Esophagus mucosa (tissue), 1 donor: ENCODE measurements at places on chromosomes 7 and 10. TPM values are rescaled to one million over a fixed set of nuclear protein-coding genes. Genes with fewer than 3 reads are reported as not detected.

GRCh38 chr10:114374053-114374791 is 30.1 kb downstream of the AFAP1L2 start:
- ATAC-seq: no peak

GRCh38 chr10:60661637-60662036 is 116.6 kb upstream of the CDK1 start:
- peak; percentile 55 for ATAC-seq

The GPC2 gene
- total RNA-seq: 0.20 TPM

DNA sequence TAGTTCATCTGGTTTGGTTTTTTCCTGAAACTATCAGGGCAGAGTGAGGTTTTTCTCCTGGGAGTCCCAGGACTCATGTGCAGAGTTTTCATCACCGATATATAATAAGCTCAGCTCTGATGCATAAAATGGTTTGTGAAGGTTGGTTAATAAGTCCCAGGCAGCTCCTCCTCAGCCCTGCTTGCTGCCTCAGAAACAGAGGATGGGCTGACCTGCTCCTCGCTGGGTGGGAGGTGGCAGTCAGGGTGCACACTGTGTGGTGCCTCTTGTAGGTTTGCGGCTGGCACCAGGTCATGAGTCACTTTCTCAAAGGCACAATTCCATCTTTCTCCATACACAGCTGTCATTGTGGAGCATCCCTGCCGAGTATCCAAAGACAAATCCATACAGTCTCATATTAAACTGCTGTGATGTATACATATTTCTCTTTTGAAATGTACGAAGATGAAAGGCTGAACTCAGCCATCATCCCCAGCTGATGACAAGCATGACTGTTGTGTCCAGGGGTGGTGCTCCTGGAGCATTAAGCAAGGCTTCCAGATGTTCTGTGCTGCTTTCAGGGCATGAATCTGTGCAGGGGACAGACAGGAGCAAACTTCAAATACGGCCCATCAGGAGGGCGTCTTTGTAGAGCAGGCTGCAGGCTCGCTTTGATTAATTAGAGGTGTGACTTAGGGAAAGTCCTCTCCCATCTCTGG is 125.7 kb upstream of the NPS start:
- no peak for ATAC-seq

DNA sequence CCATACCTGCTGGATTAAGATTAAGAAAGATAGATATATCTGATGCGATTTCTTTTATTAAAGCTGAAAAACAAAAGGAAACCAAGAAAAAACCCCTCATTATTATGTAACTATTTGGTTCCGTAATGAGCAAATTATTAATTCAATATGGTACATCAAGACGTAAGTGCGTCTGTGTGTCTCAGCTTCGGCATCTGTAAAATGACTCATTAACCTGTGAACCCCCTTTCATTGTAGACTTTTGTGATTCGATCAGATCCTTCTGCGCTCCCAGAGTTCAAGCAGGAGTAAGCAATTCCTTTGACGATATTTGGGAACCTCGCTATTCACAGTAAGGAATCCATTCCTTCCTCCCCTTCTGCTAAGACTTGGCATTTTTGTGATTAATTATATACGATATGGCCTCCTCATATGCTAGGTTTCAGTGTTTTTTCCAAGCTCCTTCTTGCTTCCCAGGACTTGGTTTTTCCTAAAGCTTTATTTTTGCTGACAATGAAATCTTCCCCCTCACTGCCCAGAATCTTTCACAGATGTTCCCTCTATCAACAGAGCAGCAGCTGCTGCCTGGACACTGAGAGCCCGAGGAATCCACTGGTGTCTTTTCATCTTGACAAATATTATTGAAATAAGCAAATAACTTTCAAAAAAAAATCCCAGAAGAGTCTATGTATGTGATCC is 171.7 kb upstream of the CELF2 start:
- no peak for ATAC-seq

DNA sequence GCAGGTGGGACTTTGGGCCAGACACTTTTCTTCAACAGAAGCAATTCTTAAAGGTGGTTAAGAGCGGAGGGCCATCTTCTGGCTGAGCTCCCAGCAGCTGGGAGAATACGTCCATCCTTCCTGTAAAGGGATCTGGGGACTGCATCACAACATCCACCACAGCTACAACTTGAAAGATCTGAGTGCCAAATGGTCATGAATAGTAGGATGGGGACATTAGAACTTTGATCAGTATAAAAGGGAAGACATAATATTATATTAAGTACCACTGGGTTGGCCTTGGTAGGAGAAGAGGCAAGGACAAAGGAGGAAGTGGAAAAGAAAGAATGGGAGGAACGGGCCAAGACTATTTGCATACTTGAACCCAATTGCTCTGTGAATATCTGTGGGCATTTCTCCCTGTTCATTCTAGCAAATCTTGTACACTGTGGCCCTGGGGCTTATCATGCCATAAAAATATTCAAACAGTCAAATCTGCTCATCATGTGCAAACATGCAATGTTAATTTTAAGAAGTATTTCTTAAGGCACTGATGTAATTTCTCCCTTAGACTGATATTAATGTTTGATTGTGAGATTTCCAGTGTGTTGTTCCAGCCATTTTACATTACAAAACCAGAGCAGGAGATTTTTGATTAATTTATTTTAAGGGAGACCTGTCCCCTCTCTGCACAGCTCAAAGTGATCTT is 65.5 kb upstream of the CREB5 start:
- ATAC-seq: peak; percentile 20

- no peak for ATAC-seq
These were observed 55.1 kb upstream of the ADRB1 start for GRCh38 chr10:113988535-113988934.

- no peak for ATAC-seq
These were observed 123.9 kb upstream of the FRMD4A start for GRCh38 chr10:14454629-14455028.

DNA sequence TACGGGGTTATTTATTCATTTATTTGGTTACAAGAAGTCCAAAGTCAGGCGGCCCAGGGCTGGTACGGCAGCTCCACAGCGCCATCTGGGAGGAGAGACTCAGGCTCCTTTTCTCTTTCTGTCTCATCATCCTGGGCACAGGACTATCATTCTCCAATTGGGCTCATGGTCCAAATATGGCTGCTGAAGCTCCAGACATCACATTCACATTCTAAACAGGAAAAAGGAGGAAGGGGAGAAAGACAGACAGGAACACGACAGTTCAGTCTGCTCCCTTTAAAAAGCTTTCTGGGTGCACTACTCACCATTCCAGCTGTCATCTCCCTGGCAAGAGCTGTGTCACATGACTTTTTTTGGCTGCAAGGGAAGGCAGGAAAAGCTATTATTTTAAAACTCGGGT is 74.4 kb upstream of the PDZD8 start:
- ATAC-seq: no peak

The UPK3B gene
- total RNA-seq: 9.6 TPM

The IRF5 gene
- total RNA-seq: 15.7 TPM

GRCh38 chr10:100970076-100970913 is 991 bp downstream of the SEMA4G start:
- ATAC-seq: peak; percentile 14

DNA sequence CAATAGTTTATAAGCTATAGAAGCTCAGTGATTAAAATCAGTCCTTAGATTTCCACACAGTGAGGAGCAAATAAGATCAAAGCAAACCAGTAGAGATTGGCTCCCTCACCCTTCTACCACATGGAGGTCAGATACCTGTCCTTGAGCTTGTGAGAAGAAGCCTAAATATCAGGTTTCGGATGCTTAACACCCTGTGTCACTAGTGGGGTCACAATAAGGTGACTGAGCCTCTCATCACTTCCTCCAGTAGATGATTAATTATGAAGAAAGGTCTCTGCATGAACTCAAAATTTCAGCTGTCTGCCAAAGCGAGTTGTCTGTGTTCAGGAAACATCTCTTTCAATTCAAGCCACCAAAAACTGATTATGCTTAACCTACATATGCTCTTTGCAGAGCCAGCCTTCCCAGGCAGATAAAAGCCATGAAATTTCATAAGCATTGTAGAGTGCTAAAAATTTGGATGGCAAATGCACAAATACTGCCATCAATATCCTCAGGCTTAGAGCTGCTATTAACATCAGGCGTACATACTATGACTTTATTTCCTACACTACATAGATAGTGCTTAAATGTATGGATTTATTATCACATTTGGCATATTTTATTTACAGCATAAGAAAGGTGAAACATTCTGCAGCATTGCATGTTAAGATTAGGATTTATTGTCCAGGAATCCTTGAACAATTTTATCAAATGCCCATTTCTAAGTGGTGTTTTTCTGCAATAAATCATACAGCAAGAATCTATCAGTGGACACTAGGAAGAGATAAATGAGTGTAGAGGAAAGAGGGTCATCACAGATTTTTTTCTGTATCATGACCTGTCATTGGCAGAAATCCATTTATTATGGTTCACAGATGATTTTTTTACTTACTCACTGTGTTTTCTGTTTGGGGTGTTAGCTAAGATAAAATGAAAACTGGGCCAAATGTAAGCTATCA is 285.1 kb upstream of the SP8 start:
- no peak for ATAC-seq

GRCh38 chr10:119543814-119544642 is 1.5 kb upstream of the RGS10 start:
- ATAC-seq: no peak

The PLXDC2 gene
- total RNA-seq: 24.3 TPM

DNA sequence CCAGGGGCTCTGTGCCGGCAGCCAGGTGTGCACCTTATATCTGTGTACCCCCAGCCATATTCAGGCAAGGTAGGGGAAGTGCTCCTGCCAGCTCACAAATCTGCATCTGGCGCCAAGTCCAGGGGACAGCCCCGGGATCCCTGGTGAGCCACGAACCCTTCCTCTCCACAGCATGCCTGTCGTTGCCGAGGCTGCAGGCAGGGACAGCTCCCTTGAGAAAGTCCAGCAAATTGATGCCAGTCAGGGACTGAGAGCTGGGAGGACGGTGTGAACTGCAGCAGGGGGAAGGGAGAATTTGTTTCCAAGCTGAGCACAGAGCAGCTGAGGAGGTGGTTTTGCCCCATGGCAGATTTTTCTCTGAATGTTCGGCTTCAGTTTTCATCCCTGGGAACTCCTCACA is 919 bp downstream of the PLA2G12B start:
- no peak for ATAC-seq

DNA sequence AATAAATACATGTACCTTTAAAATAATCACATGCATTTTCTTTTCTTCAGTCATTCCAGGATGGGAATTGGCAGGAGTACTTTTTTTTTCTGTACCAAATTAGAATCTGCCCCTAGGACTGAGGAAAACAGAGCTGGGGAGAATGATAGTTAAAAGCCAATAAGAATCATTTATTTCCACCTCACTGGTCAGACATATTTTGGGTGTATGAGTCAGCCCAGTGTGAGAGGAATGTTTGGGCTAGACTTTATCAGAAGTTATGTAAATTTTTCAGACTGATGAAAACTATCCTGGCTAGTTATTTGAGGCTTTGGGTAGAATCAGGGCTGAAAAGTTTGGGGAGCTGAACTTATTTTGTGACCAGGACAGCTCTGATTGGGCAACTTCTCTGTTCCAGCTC is 303.1 kb upstream of the NPSR1 start:
- no peak for ATAC-seq

GRCh38 chr10:48449501-48450232 is 143.2 kb downstream of the MAPK8 start:
- ATAC-seq: no peak

GRCh38 chr10:14585287-14586193 is 189.2 kb downstream of the FAM107B start:
- peak; percentile 23 for ATAC-seq

GRCh38 chr10:1461016-1461415 is 276.3 kb downstream of the ADARB2 start:
- ATAC-seq: no peak

- no peak for ATAC-seq
These were observed 122.0 kb upstream of the ZNF438 start for GRCh38 chr10:31153692-31154091.

The CARD11 gene
- 0.80 TPM for total RNA-seq

- peak; percentile 14 for ATAC-seq
These were observed 80.5 kb upstream of the PPIF start for GRCh38 chr10:79266543-79267312.
